ENCODE measurements at places on chromosomes 16 and 17.

- DNase-seq: no peak
Measured at GRCh38 chr17:51813140-51813783, 345.3 kb downstream of the CA10 start.

DNA sequence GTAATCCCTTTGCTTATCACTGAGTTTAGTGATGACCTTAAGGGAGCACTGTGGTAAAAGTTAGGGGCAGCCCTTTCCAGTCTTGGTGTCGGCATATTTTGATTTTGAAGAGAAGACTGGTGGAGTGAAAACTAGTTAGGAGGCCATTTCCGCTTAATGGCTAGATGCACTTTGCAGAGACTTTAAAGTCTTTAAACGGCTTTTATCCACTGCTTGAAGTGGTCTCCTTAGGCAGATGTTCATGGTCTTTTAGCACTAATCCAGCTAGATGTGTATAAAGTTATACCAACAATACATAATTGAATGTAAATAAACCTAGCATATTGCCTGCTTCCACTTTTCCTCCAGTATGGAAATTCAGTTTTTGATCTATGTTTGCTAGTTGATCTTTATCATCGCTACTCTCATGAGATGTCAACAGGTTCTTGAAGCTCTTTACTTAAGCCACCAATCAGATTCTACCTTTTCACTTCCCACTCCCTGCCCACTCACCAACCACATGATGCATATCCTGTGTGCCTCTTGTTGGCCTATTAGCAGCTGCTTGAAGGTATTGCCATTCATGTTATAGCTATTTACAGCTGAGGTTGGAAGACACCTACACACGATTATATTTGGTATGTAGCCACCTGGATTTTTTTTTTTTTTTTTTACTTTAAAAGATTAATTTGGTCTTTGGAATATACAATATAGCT, 132.0 kb downstream of the NLK start:
- DNase-seq: no peak

- DNase-seq: peak; percentile 27
Measured at GRCh38 chr17:40480501-40481003, 20.9 kb downstream of the TNS4 start.

GRCh38 chr17:36631022-36631421, 29.6 kb downstream of the MRM1 start:
- DNase-seq: no peak

GRCh38 chr17:71110326-71110725, 941.0 kb downstream of the KCNJ2 start:
- DNase-seq: no peak

DNA sequence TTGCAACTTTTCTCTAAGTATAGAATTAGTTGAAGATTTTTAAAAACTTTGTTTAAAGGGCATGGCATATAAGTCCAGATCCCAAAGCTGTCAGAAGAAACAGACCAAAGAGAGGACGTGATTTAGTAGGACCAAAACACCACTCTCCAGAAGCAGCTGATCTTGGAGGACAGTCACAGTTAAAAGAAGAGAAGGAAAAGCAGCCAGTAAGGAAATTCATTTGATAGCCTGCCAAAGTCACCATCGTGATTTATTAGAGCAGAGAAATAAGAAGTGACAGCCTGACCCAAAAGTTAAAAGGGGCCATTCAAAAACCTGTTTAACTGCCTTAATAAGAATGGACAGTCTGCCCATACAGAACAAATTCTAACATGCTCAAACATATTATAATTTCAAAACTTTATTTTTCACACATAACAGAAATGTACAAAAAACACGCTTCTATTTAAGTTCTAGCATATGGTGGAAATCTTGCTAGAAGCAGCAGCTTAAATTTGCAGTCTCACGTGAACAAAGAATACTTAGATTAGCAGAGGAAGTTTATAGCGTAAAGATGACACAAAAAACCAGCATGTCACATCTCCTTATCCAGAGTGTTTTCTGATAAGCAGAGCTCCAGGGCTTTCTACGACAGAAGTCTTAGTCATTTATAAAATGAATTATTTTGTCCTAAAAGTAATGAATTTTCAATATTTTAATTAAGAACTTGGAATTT, 37.2 kb downstream of the TXNDC11 start:
- peak; percentile 10 for DNase-seq

DNA sequence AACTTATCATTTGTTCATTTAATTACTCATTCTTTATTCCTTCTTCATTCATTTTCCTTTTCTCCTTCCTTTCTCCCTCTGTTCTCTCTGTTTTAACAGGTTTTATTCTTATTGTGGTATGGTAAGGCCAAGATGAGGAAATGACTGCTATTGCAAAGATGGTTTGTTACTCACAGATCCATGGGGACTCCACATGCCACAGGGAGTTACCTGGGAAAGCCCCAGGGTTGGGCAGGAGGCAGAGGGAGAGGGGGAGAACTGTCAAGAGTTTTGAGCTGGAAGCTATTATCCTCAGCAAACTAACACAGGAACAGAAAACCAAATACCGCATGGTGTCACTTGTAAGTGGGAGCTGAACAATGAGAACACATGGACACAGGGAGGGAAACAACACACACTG, 453.3 kb downstream of the WWOX start:
- DNase-seq: no peak

GRCh38 chr17:75720656-75721462, at the start of gene ITGB4:
Gene ITGB4, plus strand, starts transcription at chr17:75721459. Its CDS starts 3,245 bp downstream, at chr17:75724704.
- DNase-seq: no peak

GRCh38 chr17:74749279-74750038, 1.0 kb downstream of the NHERF1 start:
- DNase-seq: no peak

GRCh38 chr17:83191388-83192160, 112.2 kb downstream of the METRNL start:
- DNase-seq: no peak

DNA sequence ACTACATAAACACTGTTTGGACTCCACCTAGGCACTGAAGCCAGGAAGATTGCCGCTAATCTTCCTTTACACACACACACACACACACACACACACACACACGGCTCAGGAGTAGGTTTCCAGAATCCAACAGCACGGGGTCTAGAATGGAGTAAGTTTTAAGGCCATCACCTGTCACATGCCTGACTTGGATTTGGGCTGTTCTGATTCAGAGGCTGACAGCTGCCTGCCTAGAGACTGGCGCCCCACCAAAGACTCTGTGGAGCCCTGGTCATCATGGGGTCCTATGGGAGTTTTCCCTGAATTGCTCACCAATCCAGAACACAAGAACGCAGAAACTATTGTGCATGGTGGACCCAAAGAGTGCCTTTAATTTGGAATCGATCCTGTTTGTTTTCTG, 10.9 kb downstream of the CDRT4 start:
- DNase-seq: no peak

DNA sequence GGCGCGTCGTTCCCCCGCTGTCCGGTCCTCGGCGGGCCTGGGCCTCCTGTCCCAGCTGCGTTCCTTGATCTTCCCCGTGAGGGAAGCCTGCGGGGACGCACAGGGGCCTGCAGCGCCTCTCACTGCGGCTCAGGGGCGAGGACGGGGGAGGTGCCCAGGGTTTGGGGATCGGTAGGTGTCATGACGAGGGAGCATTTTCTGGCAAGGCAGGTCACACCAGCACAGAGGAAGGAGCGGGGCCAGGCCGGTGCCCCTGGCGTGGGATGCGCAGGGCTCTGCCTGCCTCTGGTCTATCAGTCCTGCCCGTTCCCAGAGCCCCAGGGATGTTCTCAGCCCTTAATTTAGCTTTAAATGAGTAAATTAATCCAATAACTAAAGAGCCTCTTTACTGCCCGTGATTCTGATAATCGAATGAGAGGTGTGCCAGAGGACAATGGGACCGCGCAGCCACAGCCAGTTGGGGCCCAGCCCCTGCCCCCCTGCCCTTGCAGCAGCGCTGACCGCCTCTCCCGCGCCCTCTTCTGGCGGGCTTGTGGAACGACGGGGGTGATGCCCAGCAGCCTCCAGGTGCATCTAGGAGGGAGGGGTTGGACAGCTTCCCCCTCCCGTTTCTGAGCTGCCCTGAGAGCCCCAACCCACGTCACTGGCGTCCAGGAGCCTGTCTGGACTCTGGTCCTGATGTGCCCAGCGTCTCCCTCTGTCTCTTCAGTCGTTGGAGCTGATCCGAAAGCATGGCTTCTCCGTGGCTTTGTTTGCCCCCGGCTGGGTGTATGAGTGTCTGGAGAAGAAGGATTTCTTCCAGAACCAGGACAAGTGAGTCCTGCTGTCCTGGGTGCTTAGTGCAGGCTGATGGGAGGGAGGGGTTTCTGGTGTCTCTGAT, 7.9 kb downstream of the ENGASE start:
- peak; percentile 34 for DNase-seq

- no peak for DNase-seq
Measured at GRCh38 chr17:8315764-8316217, 5.8 kb downstream of the ARHGEF15 start.

DNA sequence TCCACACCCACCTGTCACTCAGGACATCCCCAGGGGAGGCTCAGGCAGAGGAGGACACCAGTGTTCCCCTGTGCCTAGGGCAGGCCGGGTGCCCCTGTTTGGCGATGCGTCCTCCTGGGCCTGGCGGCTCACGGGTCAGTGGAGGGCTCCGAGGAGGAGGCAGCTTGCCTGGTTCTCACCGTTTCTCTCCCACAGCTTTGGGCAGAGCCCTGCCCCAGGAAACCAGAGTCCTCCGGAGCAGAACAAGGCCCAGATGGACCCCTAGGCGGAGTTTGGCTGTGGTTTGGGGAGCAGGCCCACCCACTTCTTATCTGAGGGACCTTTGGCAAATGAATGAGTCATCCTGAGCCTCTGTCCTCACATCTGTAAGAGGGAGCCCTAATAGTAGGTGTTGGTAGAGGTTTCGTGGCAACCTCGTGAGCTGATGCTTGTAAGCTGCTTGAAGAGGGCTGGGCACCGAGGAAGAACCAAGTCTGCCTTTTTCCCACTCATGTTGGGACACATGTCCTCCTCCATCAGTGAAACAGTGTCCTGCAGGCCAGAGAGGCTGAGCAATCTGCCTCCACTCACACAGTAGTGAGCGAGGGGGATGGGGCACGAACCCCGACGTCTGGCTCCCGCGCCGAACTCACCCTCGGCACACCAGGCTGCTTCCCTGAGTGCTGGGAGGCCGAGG, 247.0 kb upstream of the CIBAR2 start:
- peak; percentile 40 for DNase-seq

DNA sequence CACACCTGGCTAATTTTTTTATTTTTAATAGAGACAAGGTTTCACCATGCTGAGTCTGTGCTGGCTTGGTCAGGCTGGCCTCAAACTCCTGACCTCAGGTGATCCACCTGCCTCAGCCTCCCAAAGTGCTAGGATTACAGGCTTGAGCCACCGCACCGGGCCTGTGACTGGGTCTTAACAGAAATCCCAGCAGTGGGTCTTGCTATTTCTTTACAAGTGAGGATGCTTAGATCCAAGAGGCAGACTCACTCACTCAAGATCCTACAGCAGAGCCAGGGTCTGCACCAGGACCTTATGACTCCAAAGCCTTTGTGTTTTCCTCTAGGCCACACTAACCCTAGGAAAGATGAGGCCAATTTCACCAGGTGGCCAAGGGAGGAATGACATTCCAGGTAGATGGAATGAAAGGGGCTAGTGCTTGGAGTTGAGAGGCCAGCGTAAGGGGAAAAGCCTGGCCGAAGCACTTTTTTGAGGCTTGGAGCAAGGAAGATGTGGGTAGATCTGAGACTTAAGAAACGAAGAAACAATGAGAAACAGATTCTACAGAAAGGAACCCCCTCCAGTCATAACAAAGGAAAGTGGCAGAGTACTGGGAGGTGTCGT, 5.7 kb upstream of the STAT5A start:
- DNase-seq: no peak

DNA sequence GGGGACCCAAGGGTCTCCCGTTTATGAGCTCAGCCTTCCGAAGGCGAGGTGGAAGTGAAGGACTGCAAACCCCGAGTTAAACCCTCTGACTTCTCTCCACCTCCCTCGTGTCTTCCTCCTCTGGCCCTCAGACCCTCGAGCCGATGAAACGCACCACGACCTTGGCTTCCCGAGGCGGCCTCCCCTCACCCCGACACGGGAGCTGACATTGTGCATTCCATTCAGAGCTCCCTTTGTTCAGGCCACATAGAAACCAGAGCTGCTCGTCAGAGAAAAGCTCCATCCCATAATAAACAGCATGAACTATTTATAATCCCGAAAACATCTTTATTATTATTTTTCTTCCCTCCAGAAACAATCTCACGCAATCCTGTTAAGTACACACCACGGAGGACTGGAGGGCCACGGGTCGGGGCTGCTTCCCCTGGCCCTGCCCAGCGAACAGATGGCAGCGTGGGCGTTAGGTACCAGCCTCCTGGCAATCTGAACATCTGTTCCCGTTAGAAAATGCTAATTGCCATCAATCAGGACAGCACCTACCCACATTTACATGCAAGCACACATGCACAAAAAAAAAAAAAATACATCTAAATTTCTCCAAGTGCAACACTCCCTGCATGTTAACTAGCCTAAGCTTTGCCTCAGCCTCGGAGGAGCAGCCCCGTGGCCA, 145.7 kb downstream of the RBFOX3 start:
- no peak for DNase-seq

DNA sequence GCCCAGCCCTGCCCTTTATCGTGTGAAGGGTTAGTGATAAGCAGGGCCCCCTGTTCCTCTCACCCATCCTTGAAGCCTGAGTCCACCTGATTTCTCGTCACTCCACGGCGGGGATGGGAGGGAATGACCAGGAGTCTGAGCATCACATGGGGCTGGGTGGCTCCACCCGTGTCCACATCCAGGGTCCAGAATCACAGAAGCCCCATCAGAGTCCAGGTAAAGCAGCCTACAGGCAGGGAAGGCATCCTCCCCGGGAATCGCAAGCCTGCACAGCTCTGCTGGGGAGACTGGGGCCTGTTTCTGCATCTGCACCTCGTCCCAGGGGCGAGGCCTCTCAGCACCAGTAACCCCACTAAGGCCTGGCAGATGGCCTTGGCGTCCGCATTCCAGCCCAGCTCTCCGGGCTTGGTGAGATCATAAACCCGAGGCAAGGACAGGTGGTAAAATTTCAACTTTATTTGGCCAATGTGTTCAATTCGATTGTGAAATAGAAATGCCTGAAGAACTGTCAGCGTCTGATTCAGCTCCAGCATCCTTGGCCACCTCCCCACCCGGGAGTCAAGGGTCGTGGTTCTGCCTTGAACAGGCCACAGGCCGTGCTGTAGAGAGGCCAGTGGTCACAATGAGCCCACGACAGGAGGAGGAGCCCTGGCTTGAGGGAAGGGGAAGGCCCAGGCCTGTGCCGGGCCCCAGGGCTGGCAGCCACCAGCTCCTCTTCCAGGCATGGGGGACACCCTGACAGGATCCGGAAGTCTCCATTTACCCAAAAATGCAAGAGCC, 8.1 kb upstream of the PPP1R27 start:
- DNase-seq: no peak

GRCh38 chr16:720447-720989, 428 bp upstream of the ANTKMT start:
- no peak for DNase-seq

GRCh38 chr16:72285728-72286127, 113.8 kb upstream of the PMFBP1 start:
- DNase-seq: no peak

GRCh38 chr16:28166394-28167208, 45.2 kb downstream of the XPO6 start:
- no peak for DNase-seq

GRCh38 chr17:58278661-58279015, 2.1 kb downstream of the MPO start:
- no peak for DNase-seq
